ENCODE measurements at places on chromosomes 7 and 10.
A peak's percentile ranks its signal among the peaks of the same experiment; 100 is the strongest.

- no peaks in the 10 kb centered on the region for H3K27me3 ChIP-seq
- H3K36me3 ChIP-seq: peaks cover 73% of the 10 kb centered on the region
- DNase-seq: no peak
- H3K4me3 ChIP-seq: no peak overlapping the region
These were observed 79.2 kb downstream of the NKX6-2 start for GRCh38 chr10:132706701-132707100.

DNA sequence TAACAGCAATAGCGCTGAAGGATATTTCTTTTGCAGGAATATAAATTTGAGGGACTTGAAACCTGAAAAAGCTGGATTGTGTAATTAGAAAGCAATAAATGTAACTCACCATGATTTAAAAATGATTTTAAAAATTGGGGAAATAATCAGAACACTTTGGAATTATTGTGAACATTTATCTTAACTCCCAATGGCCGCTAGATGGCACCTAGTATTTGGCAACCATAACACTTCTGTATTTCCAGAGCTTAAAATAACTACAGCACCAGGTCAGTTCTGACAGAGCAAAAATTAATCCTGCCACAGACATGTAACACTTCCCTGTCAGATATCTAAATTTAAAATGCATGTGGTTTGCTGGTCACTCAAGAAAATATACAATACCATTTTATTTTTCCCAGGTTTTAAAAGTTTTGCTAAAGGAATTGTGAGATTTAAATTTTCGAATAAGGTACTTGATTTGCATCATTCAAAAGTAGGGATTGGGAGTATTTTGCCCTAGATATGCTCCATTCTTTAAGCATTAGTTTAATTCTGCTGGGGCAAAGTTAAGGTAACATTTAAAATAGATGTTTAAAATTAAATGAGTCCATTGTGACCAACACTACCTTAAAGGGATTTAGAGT, 144.5 kb downstream of the PPP1R3A start:
- no peak for DNase-seq
- H3K4me3 ChIP-seq: no peak overlapping the region
- no peak overlapping the region for H3K27ac ChIP-seq
- no peaks in the 10 kb centered on the region for H3K36me3 ChIP-seq
- no peaks in the 10 kb centered on the region for H3K4me1 ChIP-seq
- H3K27me3 ChIP-seq: no peaks in the 10 kb centered on the region

GRCh38 chr10:3173171-3173878, 743 bp upstream of the PITRM1 start:
- peaks cover 34% of the 10 kb centered on the region for H3K36me3 ChIP-seq
- H3K27ac ChIP-seq: peak overlapping the region; percentile 93
- H3K27me3 ChIP-seq: no peaks in the 10 kb centered on the region
- H3K4me1 ChIP-seq: peaks cover 35% of the 10 kb centered on the region
- peak overlapping the region; percentile 77 for H3K4me3 ChIP-seq

GRCh38 chr10:11298116-11298515, 280.4 kb downstream of the CELF2 start:
- H3K4me1 ChIP-seq: peaks cover 34% of the 10 kb centered on the region
- no peak overlapping the region for H3K4me3 ChIP-seq
- peak overlapping the region; percentile 82 for H3K27ac ChIP-seq
- no peaks in the 10 kb centered on the region for H3K27me3 ChIP-seq

GRCh38 chr7:65239707-65240352, 133.8 kb upstream of the ZNF92 start:
- DNase-seq: peak; percentile 38
- no peaks in the 10 kb centered on the region for H3K36me3 ChIP-seq
- H3K27ac ChIP-seq: no peak overlapping the region
- H3K4me1 ChIP-seq: peaks cover under 1% of the 10 kb centered on the region
- H3K4me3 ChIP-seq: peak overlapping the region; percentile 45
- H3K27me3 ChIP-seq: peaks cover 33% of the 10 kb centered on the region

DNA sequence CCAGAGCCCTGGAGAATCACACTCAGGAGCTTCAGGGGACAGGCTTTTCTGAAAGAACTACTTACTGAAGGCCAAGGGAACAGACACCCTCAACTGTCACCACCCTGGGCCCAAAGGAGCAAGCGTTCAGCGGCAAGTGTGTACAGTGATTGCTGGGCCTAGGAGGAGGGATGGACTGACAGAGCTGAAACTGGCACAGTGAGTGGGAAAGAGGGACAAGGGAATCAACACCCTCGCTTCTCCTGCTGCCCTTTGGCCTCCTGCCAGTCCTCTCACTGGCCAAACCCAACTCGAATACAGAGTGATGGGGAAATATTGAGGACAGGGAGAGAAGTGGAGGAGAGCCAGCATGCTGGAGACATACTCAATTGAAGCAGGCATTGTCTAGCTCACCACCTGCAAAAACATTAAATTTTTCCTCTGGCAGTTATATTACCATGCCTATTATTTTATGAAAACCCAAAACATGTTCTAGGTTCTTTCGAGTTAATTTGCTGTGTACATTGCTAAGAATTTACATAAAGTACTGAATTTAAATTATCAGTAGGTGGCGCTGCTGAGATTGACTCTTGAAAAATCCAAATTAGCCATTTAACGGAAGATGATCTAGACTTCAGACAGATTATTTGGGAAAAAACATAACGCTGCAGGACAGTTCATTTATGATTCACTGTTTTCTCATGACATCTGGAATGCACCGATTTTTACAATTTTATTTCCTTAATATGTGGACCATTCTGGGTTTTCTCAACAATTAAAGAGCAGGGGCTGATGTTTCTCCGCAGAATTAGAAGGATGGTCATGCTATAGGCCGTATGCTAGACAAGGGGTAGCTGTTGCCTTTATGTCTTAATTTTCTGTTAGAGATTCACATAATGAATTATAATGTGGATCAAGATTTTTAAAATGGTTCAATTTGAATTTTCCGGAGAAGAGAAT, 14.7 kb upstream of the TMEM236 start:
- no peak overlapping the region for H3K27ac ChIP-seq
- no peaks in the 10 kb centered on the region for H3K4me1 ChIP-seq
- no peaks in the 10 kb centered on the region for H3K36me3 ChIP-seq
- H3K4me3 ChIP-seq: no peak overlapping the region

- H3K36me3 ChIP-seq: peaks cover 37% of the 10 kb centered on the region
- H3K27me3 ChIP-seq: no peaks in the 10 kb centered on the region
- no peak overlapping the region for H3K4me3 ChIP-seq
- no peak for DNase-seq
- H3K4me1 ChIP-seq: peaks cover 35% of the 10 kb centered on the region
- peak overlapping the region; percentile 20 for H3K27ac ChIP-seq
These were observed 45.2 kb upstream of the SPOCK2 start for GRCh38 chr10:72133517-72133916.

GRCh38 chr7:127885843-127886242, 145.4 kb downstream of the LRRC4 start:
- no peaks in the 10 kb centered on the region for H3K27me3 ChIP-seq
- H3K4me3 ChIP-seq: no peak overlapping the region
- DNase-seq: no peak
- no peak overlapping the region for H3K27ac ChIP-seq
- peaks cover 31% of the 10 kb centered on the region for H3K4me1 ChIP-seq
- peaks cover 76% of the 10 kb centered on the region for H3K36me3 ChIP-seq

DNA sequence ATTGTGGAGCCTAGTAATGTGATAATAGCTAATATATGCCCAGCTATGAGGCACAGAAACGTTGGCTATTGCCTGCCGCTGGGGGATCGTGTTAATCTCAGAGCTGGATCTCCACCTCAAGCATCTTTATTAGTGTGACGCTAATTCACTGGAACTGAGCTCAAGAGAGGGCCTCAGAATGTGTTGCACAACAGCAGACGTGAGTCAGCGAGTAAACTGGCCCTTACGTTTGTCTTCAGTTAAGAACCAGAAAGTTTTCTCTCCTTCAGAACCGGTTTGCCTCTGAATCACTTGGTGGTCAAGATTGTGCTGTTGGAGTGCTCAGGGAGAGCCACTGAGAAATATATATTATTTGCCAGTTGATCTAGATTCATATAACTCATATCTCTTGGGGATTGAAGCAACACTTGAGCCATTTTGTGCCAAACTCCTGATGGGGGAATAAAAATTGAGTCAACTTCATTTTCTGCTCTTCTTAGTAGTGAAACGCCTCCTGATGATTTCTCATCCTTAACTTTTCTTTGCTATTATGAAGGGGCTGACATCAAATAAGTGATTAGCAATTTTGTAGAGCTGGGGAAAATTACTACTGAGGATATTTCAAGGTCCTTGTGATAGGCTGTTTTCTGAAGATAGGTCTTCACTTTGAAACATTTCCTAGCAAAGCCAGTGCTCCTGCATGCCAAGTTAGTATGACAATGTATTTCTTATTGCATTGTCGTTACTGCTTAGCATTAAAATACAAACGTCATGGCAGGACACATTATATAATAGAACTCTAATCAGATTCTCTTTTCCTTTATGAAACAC, 22.3 kb downstream of the BZW2 start:
- peaks cover 88% of the 10 kb centered on the region for H3K36me3 ChIP-seq
- H3K4me3 ChIP-seq: no peak overlapping the region
- no peaks in the 10 kb centered on the region for H3K27me3 ChIP-seq
- H3K4me1 ChIP-seq: peaks cover 34% of the 10 kb centered on the region
- no peak overlapping the region for H3K27ac ChIP-seq

- H3K27ac ChIP-seq: no peak overlapping the region
- H3K4me1 ChIP-seq: peaks cover 34% of the 10 kb centered on the region
- H3K27me3 ChIP-seq: no peaks in the 10 kb centered on the region
- H3K4me3 ChIP-seq: no peak overlapping the region
- peaks cover 56% of the 10 kb centered on the region for H3K36me3 ChIP-seq
- no peak for DNase-seq
These were observed 89.2 kb downstream of the AOAH start for GRCh38 chr7:36635091-36635490.

GRCh38 chr10:7819121-7819460, 786 bp downstream of the TAF3 start:
- DNase-seq: no peak
- H3K4me3 ChIP-seq: peak overlapping the region; percentile 91
- peak overlapping the region; percentile 92 for H3K27ac ChIP-seq
- H3K4me1 ChIP-seq: peaks cover 33% of the 10 kb centered on the region

GRCh38 chr10:4012848-4013247, 227.8 kb upstream of the KLF6 start:
- H3K4me3 ChIP-seq: no peak overlapping the region
- H3K27me3 ChIP-seq: no peaks in the 10 kb centered on the region
- DNase-seq: no peak
- H3K4me1 ChIP-seq: peaks cover 16% of the 10 kb centered on the region
- H3K36me3 ChIP-seq: no peaks in the 10 kb centered on the region
- no peak overlapping the region for H3K27ac ChIP-seq

DNA sequence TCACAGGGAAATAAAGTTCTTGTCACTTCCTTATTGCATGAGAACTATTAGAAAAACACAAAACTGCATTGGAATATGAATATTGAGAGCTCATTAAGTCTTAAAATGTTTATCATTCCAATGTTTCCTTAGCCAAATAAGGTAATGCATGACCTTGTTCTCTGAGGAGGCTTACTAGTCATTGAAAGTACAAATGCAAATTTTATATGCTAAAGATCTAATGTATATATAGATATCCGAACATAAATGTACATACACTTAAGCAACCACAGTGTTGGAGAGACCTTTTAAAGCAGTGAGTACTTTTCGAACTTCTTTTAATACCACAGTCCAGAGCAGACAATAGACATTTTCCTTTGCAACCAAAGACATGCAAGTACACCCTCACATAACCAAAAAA, 96.1 kb downstream of the RELN start:
- H3K4me1 ChIP-seq: no peaks in the 10 kb centered on the region
- no peak overlapping the region for H3K4me3 ChIP-seq
- H3K27me3 ChIP-seq: peaks cover 5% of the 10 kb centered on the region
- DNase-seq: no peak
